Cortex of kidney (tissue), 1 donor: ENCODE measurements at places on chromosomes 7 and 10.

DNA sequence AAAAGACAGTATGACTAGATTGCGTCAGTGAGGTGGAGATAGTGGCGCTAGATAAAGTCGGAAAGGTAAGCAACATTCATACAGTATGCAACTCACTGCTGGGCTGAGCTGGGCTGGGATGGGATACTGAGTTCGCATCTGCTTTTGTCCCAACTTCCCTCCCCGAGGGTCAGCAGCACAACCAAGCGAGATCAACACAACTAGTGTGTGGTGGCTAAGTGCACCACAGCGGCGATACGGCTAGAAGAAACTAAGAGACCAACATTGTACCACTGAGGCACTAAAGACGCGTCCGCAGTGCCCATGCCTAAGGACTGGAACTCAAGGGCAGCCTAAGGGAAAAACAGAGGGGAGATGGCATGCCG lies 467 bp downstream of the EXOSC1 start:
- DNase-seq: no peak

DNA sequence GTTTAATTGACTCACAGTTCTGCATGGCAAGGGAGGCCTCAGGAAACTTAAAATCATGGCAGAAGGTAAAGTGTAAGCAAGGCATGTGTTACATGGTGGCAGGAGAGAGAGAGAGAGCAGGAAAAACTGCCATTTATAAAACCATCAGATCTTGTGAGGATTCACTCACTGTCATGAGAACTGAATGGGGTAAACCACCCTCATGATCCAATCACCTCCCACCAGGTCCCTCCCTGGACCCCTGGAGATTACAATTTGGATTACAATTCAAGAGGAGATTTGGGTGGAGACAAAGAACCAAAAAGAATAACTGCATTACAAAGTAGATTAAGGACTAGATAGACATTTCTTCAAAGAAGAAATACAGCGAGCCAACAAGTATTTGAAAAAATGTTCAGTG lies 324.1 kb downstream of the THSD7A start:
- DNase-seq: no peak

DNA sequence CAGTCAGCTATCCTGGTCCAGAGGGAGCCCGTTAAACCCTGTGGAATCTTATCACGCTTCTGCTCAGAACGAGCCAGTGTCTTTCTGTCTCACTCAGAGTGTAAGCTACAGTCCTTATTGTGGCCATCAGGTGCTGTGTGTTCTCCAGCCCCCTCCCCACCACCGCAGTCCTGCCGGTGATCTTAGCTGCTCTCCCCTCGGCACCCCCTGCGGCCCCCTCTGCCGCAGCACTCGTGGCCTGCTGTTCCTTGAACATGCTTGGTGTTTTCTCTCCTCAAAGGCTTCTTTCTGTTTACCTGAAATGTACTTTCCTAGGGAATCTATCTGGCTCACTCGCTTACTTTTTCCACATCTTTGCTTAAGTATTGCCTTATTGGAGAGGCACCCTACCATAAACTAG lies 38.2 kb upstream of the TMEM236 start:
- DNase-seq: no peak

DNA sequence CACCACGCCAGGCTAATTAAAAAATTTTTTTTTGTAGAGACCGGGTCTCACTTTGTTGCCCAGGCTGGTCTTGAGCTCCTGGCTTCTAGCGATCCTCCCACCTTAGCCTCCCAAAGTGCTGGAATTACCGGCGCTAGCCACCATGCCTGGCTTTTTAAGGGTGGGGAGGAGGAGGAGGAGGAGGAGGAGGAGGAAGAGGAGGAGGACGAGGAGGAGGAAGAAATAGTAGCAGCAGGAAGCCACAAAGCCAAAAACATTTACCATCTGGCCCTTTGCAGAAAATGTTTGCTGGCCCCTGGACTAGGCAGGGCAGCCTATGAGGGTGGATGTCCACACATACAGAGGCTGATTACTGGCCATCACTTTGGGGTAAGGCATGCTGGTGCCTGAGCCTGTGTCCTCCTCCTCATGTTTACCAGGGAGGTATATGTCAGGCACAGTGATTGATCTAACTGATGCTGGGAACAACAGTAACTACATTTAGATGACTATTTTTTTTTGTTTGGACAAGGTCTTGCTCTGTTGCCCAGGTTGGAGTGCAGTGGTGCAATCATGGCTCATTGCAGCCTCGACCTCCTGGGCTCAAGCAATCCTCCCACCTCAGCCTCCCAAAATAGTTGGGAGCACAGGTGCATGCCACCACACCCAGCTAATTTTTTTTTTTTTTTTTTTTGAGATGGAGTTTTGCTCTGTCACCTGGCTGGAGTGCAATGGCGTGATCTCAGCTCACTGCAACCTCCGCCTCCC lies 122.1 kb downstream of the HIP1 start:
- no peak for DNase-seq

- DNase-seq: no peak
Measured at GRCh38 chr7:90180649-90181048, 26.4 kb downstream of the STEAP1 start.

DNA sequence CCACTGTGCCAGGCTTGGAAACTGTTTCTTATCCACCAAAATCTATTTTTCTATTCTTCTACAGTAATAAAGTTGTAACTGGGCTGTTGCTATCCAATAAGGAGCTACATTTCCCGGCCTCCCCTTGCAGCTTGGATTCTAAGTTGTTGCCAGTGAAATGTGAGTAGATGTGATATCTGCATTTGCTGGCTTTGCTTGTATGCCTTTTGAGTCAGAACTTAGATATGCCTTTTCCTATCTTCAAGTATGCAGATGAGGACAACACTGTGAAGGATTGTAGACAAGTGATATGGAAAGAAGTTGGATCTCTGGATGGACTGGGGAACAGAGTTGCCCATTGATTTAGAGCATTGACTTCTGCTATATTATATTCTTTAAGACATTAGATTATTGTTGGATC lies 236.9 kb downstream of the REEP3 start:
- DNase-seq: no peak

DNA sequence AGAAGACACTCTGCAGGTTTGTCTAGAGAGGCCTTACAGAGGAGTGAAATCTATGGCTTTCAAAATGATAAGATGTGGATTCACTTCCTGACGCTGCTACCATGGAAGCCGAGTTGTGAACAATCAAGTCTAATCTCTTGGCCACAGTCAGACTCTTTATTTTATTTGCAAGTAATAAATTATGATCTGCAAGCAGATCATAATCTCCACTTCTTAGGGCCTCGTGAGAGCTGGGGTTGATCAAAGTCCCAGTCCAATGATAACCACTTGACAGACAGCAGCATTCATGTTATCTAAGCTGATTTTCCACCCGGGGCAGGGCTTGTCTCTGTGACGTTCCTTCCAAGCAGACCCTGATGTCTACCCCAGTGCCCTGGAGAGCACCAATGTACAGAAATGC lies 776.4 kb upstream of the AUTS2 start:
- no peak for DNase-seq

DNA sequence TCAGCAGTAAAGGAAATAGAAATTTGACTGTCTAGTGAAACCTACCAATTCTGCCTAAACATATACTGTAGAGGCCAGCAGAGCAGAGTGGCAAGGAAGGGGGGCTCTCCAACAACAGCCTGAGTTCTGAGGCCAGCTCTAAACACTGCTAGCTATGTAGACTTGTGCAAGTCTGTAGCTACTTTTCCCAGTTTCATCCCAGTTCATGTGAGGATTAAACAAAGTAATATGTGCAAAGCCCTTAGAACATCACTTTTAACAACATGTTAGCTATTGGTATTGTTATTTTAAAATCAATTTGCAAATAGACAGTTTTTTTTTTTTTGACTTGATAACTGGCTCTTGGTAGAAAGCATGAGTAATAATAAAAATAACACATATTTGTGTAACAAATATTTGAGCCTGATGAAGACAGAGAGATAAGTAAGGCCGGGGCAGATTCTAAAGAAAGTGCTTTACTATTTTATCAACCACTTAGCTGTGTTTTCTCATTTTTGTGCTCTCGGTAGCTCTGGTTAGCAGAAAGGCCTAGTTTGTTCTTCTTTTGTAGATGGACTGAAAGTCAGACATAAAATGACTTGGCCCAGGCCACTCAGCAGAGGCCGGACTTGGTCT lies 9.3 kb downstream of the CHST12 start:
- DNase-seq: no peak

GRCh38 chr7:55075464-55076021 lies 56.7 kb downstream of the EGFR start:
- no peak for DNase-seq

DNA sequence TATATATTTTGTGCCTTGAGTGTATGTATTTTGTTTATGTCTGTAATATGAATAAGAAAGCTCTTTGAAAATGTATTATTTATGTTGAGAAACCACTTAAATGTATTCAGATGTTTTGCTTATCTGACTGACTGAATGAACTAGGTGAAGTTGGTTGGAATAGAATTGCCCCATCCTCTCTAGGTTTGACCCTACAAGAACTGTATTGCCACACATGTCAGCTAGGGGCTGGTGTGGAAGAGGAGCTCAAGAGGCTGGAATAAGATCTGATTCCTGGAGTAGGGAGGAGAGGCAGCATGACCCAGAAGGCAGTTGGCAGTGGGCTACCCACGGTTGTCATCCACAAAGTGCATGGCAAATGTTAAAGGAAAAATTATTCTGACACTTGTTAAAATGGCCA lies 9.1 kb downstream of the SSMEM1 start:
- no peak for DNase-seq

GRCh38 chr7:78967046-78967445 lies 486.4 kb downstream of the MAGI2 start:
- no peak for DNase-seq
